ENCODE measurements at places on chromosomes 16 and 17.

DNA sequence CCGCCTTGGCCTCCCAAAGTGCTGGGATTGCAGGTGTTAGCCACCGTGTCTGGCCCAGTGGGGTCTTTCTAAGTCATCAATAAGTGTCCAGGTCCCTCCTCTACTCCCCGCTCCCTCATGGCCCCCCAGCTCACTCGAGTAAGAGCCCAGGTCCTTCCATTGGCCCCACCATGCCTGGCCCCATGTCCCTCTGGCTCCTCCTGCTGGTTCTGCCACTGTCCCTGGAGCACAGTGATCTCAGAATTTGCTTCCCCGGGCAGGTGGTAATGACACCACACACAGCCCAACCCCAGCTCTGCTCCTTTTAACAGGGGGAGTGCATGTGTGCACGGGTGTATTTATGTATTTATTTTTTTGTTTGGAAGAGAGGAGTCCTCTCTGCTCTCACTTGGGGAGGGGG lies 19.6 kb downstream of the MGAT5B start:
- DNase-seq = no peak

- no peak for DNase-seq
Measured at GRCh38 chr17:74249590-74250270, 24.3 kb upstream of the DNAI2 start.

DNA sequence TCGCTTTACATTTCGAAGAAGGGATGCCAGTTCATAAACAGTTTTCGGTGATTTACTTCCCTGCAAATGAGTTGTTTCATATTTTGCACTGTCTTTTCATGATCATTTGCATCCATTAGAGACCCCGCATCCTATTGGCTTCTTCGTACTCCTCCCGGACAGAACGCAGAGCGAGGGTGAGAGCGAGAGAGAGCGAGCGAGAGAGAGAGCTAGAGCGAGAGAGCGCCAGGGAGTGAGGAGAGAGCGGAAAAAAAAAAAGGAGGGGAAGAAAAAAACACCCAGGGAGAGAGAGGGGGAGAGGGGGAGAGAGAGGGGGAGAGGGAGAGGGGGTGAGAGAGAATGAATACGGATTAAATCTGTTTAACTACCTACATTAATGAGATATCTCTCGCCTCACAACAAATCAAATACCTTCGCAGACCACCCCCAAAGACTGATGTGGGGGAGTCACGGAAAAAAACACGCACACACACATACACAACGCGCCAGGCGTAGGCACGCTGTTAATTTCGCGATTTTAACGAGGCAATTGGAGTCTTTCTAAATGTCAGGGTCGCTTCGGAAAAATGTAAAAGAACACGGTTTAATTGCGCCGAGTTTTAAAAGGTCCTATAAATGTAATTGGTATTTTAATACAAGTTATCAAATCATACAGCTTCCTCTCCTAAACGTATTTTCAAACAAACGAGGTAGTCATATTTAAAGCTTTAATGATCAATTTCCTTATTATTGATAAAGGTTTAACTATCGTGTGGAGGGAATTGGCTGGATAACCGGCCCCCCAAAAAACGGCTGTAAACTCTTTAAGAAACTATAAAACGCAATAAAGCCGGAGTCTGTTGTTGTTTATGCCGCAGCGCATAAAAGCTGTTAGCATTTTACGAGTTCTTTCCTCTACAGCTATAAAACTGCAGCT lies at the start of gene HOXB8:
TSS of gene HOXB8 (minus strand) at position 246 of the 916 bp plus-strand sequence. CDS start 588 bp downstream, outside the sequence.
- DNase-seq = no peak

DNA sequence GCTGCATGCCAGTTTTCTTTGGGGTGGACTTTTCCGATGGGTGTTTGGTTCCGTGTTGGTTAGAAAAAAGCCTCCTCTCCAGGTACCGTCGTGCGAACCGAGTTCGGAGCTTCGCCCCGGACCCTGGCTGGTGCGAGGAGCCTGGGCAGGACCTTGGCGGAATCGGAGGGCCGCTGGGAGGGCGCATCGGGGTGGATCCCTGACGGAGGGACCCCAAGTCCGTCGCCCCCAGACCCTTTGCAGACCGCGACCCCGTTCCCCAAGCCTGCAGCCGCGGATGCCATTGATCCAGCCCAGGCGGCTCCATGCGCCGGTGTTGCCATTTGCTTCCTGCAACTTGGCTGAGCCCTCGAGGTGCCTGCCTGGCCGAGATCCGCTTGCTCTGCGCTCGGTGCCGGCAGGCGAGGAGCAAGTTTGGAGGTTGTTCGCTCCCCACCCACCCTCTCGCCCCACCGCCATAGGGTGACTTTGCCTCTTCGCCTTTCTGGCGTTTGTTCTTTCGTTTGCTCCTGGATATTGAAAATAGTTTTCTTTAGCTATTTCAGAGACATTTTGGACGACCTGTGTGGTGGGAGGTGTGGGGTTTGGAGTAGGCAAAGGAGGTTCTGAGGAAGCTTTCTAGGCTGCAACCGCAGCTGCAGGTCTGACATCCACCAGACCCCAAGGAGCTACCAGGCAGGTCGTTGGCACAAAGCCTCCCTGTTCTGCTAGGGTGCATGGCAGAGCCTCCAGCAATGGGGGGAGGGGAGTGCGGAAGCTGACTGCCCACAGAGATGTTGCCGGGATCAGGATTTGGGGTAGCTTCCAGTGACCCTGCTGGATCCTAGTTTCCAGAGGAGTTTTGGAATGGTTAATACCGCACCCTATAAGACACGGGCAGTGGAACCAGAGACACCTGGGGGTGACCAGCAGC lies 58.2 kb downstream of the RAP1GAP2 start:
- no peak for DNase-seq

GRCh38 chr17:62140836-62141235 lies 75.8 kb upstream of the MED13 start:
- peak; percentile 96 for DNase-seq

DNA sequence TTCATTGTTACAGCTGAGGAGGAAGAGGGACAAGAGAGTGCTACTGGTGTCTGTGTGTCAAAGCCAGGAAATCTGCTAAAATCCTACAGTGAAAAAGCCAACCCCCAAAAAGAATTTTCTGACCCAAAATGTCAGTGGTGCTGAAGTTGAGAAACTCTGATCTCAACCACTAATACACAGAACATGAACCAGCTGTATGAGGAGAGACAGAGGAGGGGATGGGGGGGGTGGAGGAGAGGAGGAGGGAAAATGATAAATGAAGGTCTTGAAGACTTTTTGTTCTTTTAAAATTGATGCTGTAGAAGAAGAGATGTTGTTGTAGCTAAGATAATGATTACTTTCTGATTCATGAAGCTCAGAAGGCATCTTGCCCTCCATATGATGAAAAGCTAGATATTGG lies 27.4 kb upstream of the CDRT4 start:
- no peak for DNase-seq

GRCh38 chr16:88498576-88499208 lies 45.6 kb downstream of the ZFPM1 start:
- no peak for DNase-seq

GRCh38 chr17:1272701-1273100 lies 2.5 kb downstream of the BHLHA9 start:
- no peak for DNase-seq

Measured in adrenal gland (tissue), 19 donors.